CD4-positive, alpha-beta T cell treated with Interleukin-1 beta for 1 hour (primary cell): ENCODE measurements at places on chromosomes 1 and 21.
A peak's percentile ranks its signal among the peaks of the same experiment; 100 is the strongest.

GRCh38 chr1:56712150-56712549 lies 67.0 kb downstream of the PRKAA2 start:
- no peak for DNase-seq

GRCh38 chr1:203135636-203136305 lies 8.2 kb downstream of the ADORA1 start:
- peak; percentile 16 for DNase-seq

DNA sequence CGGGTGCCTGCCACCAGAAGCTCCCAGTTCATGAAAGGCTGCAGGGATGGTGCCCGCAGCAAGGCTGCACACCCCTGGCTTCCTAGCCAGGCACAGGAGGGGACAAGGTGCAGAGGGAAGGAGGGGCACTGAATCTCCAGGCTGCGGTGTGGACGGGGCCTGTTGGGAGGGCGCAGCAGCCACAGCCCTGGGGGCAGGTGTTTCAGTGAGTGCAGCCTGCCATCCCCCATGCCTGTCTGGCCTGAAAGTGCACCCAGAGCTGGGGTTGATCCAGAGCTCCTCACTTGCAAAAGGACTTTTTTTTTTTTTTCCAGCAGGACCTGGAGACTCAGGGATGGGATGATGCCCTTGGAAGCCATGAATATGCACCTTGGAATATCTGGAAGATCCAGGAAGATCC lies 153.7 kb upstream of the C1orf174 start:
- no peak for DNase-seq

- no peak for DNase-seq
These were observed 18.5 kb downstream of the ABCB10 start for GRCh38 chr1:229539863-229540506.
